ENCODE measurements at places on chromosomes 3 and 15. TPM values are rescaled to one million over a fixed set of nuclear protein-coding genes. Genes with fewer than 3 reads are reported as not detected.

- DNase-seq: peak; percentile 36
- H3K27ac ChIP-seq: no peak overlapping the region
- H3K27me3 ChIP-seq: no peaks in the 10 kb centered on the region
- no peak overlapping the region for H3K4me3 ChIP-seq
- no peaks in the 10 kb centered on the region for H3K36me3 ChIP-seq
These were observed 15.6 kb upstream of the TLE3 start for GRCh38 chr15:70113304-70113700.

DNA sequence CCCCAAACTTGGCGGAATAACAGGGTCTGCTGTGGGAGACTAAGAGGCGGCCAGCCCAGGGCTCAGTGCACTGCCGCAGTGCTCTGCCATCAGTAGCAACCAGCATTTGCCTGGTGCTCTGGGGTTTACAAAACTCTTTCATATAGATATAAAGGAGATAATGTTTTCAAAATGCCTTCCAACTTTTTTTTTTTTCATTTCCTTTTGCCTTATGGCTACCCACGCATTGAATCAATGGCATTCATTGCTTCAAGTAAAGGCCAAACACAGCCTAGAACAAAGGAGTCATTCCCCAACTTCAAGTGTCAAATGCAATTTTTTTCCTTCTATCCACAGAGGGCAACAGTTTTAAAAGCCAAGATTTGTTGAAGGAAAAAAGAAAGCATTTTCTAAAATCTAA lies 11.6 kb upstream of the SLC24A5 start:
- H3K4me3 ChIP-seq: no peak overlapping the region
- DNase-seq: no peak
- no peaks in the 10 kb centered on the region for H3K4me1 ChIP-seq
- no peaks in the 10 kb centered on the region for H3K27me3 ChIP-seq
- no peaks in the 10 kb centered on the region for H3K36me3 ChIP-seq
- no peak overlapping the region for H3K27ac ChIP-seq

FRMD4B gene
- 5.2 TPM for polyA plus RNA-seq

GOLGA8J gene
- not detected for polyA plus RNA-seq

B4GALT4 gene
- 12.0 TPM for polyA plus RNA-seq

- peaks cover 33% of the 10 kb centered on the region for H3K4me1 ChIP-seq
- no peak for DNase-seq
- H3K27ac ChIP-seq: no peak overlapping the region
- no peaks in the 10 kb centered on the region for H3K27me3 ChIP-seq
- H3K36me3 ChIP-seq: no peaks in the 10 kb centered on the region
These were observed 47.3 kb downstream of the VGLL4 start for GRCh38 chr3:11596387-11596786.

DNA sequence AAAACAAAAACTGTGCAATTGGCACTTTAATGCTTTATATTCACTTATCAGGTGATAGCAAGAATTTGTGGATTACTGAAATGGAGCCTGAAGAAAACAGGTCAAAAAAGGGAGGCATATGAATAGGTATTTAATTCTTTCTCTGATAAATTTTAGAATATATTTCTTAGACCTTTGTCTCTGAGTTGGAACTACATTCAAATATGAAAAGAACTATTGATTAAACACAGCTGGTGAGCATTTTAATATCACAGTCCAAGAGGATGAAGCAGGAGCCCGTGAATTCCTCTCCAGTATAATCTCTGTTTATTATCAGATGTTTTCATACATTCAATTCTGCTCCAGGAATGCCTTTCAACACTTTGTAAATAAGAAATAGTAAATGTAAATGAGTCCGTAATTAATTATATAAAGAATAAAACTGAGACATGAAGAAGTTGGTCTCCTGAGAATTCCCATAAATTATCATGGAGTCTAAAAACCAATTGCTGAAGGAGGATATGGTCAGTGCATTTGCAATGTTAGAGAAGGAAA lies 86.3 kb upstream of the ARHGEF26 start:
- no peaks in the 10 kb centered on the region for H3K27me3 ChIP-seq
- H3K36me3 ChIP-seq: no peaks in the 10 kb centered on the region
- no peak overlapping the region for H3K4me3 ChIP-seq
- H3K4me1 ChIP-seq: no peaks in the 10 kb centered on the region
- H3K27ac ChIP-seq: no peak overlapping the region
- no peak for DNase-seq

BTLA gene
- not detected for polyA plus RNA-seq

SPESP1 gene
- polyA plus RNA-seq: 4.1 TPM

DNA sequence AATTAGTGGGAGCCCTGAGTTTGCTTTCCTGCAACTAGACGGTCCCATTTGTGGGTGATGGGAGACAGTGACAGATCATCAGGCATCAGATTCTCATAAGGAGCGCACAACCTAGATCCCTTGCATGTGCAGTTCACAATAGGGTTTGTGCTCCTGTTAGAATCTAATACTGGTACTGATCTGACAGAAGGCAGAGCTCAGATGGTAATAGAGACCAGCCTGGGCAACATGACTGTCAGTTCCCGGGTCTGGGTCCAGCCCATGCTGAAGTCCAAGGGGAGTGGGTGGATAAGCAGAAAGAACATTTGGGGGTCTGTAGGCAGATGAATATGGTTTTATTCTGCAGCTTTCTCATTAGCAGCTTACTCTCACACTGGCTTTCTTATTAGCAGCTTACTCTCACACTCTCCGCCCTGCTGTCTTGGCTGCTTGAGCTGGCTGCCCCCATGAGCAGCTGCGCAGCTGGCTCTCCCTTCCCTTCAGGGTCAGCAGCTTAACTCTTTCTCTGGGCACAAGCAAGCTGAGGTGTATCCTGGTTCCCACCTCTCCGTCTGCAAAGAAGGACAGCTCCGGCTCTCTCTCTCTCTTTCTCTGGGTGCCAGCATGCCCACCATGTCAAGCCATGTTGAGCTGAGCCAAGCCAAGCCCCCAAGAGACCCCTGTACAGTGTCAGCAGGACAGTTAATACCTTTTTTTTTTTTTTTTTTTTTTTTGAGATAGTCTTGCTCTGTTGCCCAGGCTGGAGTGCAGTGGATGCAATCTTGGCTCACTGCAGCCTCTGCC lies 46.5 kb downstream of the KLHDC8B start:
- DNase-seq: no peak
- peaks cover 15% of the 10 kb centered on the region for H3K4me1 ChIP-seq
- no peaks in the 10 kb centered on the region for H3K36me3 ChIP-seq
- peak overlapping the region; percentile 76 for H3K27ac ChIP-seq

RTP3 gene
- polyA plus RNA-seq: not detected

DNA sequence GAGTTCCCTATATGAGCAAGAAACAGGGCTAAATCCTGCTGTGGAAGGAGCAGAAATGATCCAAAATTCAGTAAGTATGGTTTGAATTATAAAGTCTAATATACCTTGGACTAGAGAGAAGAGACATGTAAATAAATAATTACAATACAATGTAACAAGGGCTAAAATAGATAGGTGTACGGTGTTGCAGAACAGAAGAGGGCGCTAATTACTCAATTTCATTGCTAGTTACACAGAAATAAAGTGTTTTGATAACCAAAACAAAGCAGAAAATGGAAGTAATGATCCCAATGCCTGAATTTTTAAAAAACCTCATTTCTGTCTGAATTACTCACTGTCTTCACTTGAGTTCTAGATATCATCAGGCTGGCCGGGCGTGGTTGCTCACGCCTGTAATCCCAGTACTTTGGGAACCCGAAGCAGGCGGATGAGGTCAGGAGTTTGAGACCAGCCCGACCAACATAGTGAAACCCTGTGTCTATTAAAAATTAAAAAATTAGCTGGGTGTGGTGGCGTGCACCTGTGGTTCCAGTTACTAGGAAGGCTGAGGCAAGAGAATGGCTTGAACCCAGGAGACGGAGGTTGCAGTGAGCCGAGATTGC lies 8.3 kb upstream of the PLCH1 start:
- H3K36me3 ChIP-seq: no peaks in the 10 kb centered on the region
- no peak overlapping the region for H3K27ac ChIP-seq
- no peak overlapping the region for H3K4me3 ChIP-seq

DNA sequence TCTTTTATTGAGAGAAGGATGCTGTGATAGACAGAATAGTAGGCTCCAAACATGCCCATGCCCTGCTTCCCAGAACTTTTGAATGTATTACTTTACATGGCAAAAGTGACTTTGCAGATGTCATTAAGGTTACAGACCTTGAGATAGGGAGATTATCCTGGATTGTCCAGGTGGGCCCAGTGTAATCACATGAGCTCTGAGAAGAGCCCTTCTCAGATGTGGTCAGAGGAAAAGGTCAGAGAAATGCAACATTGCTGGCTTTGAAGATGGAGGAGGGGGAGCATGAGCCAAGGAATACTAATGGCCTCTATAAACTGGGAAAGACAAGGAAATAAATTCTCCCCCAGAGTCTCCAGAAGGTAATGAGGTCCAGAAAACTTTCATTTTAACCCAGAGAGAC lies 45.8 kb upstream of the LYZL4 start:
- no peak overlapping the region for H3K4me3 ChIP-seq
- H3K27ac ChIP-seq: no peak overlapping the region
- no peaks in the 10 kb centered on the region for H3K36me3 ChIP-seq
- H3K4me1 ChIP-seq: peaks cover 11% of the 10 kb centered on the region
- no peaks in the 10 kb centered on the region for H3K27me3 ChIP-seq
- DNase-seq: no peak

GRCh38 chr15:56228854-56229253 lies 14.8 kb downstream of the RFX7 start:
- H3K4me1 ChIP-seq: no peaks in the 10 kb centered on the region
- H3K4me3 ChIP-seq: no peak overlapping the region
- H3K27ac ChIP-seq: no peak overlapping the region
- H3K36me3 ChIP-seq: peaks cover 9% of the 10 kb centered on the region
- no peak for DNase-seq

ZBTB47 gene
- 32.1 TPM for polyA plus RNA-seq

DNA sequence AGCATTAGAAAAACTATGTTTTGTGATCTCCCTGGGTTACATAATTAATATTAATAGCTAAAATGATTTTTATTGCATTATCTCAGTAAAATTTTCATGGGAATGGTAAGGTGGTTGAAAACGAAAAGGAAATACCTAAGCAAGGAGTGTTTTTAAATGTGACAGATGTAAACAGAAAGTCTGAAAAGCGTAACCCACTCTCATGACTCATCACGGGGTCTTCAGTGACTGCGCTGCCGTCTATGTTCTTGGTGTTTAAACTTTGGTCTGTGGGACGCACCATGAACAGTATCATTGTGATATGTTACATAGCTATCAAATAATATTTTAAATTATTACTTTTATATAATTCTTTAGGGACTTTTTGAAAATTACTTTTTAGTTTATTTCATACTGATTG lies 19.8 kb downstream of the LRCH3 start:
- no peak overlapping the region for H3K27ac ChIP-seq
- no peaks in the 10 kb centered on the region for H3K27me3 ChIP-seq
- H3K36me3 ChIP-seq: no peaks in the 10 kb centered on the region
- DNase-seq: no peak
- peaks cover 5% of the 10 kb centered on the region for H3K4me1 ChIP-seq
- no peak overlapping the region for H3K4me3 ChIP-seq

DNA sequence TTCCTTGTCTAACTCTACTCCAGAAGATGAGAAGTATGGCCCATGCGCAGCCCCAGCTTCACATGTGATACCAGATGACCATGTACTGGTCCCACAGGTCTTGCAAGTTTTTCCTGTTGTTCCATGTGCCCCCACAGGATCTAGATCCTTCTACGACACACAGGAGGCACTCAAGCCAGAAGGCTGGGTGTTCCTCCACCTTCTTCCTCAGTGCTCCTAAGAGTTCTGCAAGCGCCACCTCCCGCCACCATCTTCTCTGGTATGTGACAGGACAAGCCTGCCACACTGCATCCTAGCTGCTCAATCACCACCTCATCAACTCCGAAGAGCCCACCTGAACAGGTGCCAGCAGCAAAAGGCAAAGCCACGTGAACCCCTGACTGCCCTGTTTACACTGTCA lies 43.1 kb downstream of the XXYLT1 start:
- H3K36me3 ChIP-seq: peaks cover 7% of the 10 kb centered on the region
- no peak overlapping the region for H3K4me3 ChIP-seq
- no peaks in the 10 kb centered on the region for H3K27me3 ChIP-seq
- no peak for DNase-seq
- H3K4me1 ChIP-seq: peaks cover 19% of the 10 kb centered on the region

ACAN gene
- polyA plus RNA-seq: not detected

GRCh38 chr3:171782617-171783016 lies 27.7 kb downstream of the PLD1 start:
- no peak for DNase-seq
- H3K27ac ChIP-seq: no peak overlapping the region
- no peak overlapping the region for H3K4me3 ChIP-seq
- H3K27me3 ChIP-seq: no peaks in the 10 kb centered on the region
- H3K36me3 ChIP-seq: no peaks in the 10 kb centered on the region

GRCh38 chr3:117666812-117667211 lies 957.2 kb downstream of the TUSC7 start:
- no peak overlapping the region for H3K4me3 ChIP-seq
- H3K27me3 ChIP-seq: no peaks in the 10 kb centered on the region
- DNase-seq: no peak
- no peaks in the 10 kb centered on the region for H3K36me3 ChIP-seq
- H3K27ac ChIP-seq: no peak overlapping the region

DNA sequence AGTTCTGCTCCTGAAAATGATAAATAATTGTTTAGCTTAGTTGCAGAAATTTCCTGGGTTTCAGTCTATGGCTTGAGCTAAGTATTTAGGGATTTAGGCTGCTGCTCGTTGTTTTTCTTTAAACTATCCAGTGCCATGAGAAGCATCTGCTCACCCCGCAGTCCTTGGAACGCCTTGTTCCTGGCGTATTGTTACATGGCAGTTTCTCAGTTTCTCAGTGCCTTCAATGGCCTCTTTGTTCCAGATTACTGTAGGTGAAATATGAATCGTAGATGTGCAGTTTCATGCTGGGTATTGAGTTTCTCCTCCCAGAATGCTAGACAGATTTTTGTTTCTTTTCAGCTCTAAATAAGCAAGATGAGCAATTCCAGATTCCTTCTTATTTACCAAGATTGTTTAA lies 269.5 kb upstream of the GBE1 start:
- no peak overlapping the region for H3K27ac ChIP-seq
- H3K4me1 ChIP-seq: no peaks in the 10 kb centered on the region
- H3K36me3 ChIP-seq: no peaks in the 10 kb centered on the region
- H3K4me3 ChIP-seq: no peak overlapping the region

KBTBD13 gene
- polyA plus RNA-seq: not detected

PTX3 gene
- polyA plus RNA-seq: 4.6 TPM

GRCh38 chr3:189262746-189263145 lies 91.0 kb downstream of the TPRG1 start:
- no peak overlapping the region for H3K4me3 ChIP-seq
- no peak overlapping the region for H3K27ac ChIP-seq
- no peaks in the 10 kb centered on the region for H3K27me3 ChIP-seq
- no peak for DNase-seq

PRR20G gene
- polyA plus RNA-seq: not detected

HHLA2 gene
- 0.23 TPM for polyA plus RNA-seq

GRCh38 chr3:24608701-24609390 lies 114.2 kb upstream of the THRB start:
- H3K27me3 ChIP-seq: no peaks in the 10 kb centered on the region
- no peak overlapping the region for H3K27ac ChIP-seq
- no peaks in the 10 kb centered on the region for H3K36me3 ChIP-seq
- no peaks in the 10 kb centered on the region for H3K4me1 ChIP-seq
- H3K4me3 ChIP-seq: no peak overlapping the region
